ENCODE measurements at places on chromosomes 7 and 10.

GRCh38 chr10:107686095-107686494 lies 521.6 kb upstream of the SORCS1 start:
- no peak for DNase-seq

- no peak for DNase-seq
Measured at GRCh38 chr10:26555719-26556368, 117.7 kb downstream of the APBB1IP start.

DNA sequence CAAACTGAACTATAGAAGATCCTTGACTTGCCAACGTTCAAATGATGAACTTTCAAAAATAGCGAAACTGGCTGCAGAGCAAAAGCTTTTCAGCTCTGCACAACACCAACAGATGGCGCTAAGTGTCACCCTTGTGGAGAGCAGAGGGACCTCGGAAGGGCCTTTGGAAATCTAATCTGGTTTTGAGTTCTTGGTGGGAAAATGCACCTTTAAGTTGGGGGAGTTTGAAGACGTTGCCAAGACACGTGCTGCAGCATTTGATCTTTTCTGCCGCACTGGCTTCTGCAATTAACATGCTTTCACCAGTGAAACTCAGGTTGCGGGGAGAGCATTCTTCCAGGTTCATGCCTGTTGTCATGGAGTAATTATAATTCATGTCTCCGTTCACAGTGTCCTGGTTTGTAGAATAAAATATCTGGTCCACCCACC lies 26.3 kb upstream of the WDR11 start:
- no peak for DNase-seq

DNA sequence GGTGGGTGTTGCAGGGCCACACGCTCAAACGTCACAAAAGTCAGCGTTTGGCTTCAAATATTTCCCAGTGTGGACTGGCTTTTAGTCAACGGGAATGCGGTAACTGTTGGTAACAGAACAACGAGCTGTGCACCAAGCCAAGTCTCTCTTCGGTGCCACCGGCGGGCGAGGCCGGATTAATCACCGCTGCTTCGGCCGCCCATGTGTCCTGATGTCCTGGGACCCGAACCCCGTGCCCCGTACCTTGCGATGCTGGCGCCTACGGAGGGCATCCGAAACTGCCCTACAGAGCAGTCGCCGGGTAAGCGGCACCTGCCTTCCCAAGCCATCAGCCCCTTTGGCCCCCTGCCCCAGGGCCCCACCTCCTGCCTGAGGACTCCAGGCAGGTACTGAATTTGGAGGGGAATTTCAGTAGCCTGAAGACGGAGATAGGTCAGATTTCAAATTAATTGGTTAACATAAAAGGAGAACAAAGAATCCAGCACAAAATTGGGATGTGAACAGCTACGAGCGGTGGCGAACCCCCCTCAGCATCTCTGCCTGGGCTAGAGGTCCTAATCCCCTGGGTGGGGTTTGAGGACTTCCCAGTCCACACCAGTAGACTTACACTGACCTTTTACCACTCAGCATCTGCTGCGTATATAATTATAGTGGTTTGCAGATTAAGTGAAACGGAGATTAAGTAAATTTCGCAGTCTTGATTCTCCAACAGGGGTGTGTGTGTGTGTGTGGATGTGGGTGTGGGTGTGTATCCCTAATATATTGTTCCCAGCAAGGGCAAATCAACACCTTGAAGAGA lies at the start of gene LRRC72:
TSS of gene LRRC72 (plus strand) at position 84 of the 799 bp plus-strand sequence. CDS start at position 212, 128 bp downstream.
- no peak for DNase-seq

DNA sequence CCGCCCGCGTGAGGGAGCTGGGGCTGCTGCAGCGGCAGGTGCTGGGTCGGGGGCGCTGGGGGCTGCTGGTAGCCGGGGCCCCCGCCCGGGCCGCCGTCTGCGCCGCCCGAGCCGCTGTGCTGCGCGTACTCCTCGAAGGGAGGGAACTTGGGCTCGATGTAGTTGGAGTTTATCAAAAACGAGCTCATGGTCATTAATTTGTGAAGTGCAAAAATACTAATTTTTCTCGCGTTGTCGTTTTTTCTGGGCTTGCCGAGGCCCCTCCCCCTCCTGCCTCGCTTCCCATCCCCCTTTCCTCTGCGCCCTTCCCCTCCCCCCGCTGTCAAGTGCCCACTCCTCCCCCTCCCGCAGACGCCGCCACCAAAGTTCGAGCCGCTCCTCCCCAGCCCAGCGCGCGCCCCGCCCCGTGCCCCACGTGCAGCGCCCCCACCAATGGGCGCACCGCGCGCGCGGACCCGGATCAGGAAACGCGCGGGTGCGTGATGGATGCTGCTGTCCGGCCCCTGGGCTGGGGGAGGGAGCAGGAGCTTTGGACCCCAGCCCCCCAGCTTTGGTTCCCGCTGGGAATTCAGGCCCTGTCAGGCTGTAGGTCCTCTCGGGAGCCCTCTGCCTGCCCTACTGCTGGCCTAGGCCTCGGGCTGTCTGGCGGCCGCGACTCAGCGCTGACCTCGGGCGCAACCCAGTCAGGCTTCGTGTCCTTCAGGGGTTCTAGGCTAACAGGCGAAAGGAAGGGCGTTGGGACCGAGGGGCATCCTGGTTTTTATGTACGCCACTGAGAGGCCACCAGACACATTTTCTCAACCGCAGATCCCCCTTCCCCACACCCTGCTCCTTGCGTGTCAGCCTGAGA lies at the start of gene HOXA4:
TSS of gene HOXA4 (minus strand) at position 218 of the 850 bp plus-strand sequence. CDS start at position 194, 24 bp downstream.
- peak; percentile 77 for DNase-seq

DNA sequence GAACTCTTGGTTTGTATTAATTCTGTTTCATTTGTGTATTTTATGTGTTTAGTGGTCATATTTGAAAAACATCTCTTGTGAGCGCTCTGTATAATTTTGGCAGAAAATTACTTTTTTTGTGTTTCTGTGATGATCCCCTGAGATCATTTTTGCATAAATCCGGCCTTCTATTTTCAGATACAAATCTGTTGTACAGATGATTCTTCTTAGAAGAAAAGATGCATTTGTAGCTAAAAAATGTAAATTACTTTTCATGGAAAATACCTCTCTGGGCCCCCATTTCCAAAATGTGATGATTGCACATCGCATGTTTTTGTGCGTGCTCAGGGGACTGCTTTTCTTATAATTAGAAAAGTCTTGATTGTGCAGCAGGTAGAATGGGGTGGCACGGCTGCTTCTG lies 395.4 kb downstream of the LRMDA start:
- DNase-seq, result no peak

GRCh38 chr7:130956417-130957136 lies 222.6 kb upstream of the KLF14 start:
- DNase-seq, result no peak

DNA sequence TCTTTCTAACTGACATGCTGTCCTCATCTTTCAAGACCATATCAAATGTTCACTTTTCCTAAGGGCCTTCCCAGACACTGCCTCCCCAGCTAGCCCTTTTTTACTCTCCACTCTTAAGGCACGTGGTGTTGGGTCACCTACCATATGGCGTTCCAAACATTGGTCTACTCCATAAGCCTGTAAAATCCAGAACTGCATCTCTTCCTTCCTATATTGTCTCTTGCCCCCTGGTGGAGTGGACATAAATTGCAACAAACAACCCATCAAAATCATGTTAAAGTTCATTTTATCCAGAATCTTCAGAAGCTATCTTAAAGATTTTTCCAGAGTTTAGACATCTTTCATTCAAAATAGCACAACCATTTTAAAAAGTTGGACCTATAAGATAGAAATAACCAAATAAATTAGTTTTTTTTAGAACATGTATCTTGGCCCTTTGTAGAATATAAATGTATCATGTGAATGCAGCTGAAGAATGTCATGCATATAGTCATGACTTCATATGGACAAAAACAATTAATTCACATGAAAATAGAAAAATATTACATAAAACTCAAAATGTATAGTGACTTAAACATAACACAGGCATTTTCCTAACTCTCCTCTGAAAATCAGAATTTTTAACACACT lies 180.6 kb upstream of the CHRM2 start:
- no peak for DNase-seq

GRCh38 chr10:95896071-95896850 lies 11.5 kb upstream of the CC2D2B start:
- DNase-seq, result no peak

GRCh38 chr7:98462911-98463633 lies 62.2 kb upstream of the BAIAP2L1 start:
- no peak for DNase-seq

DNA sequence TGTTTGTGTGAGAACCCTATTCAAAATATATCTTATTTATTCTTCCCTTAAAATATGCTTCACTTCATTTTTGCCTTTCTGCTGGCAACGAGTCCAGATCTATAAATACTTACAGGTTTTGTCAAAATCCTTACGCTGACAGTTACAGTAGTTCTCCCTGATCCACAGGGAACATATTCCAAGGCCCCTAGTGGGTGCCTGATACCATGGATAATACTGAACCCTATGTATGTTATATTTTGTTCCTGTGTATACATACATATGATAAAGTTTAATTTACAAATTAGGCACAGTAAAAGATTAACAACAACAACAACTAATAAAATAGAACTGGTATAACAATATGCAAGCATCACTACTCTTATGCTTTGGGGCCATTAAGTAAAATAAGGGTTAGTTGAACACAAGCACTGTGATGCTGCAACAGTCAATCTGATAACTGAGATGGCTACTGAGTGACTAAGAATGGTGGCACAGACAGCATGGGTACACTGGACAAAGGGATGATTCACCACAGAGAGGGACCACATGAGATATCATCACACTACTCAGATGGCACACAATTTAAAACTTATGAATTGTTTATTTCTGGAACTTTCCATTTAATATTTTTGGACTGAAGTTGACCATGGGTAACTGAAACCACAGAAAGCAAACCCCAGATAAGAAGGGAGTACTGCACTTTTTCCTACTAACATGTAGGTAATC lies 29.4 kb upstream of the PCGF5 start:
- DNase-seq, result no peak

- no peak for DNase-seq
Measured at GRCh38 chr10:50375051-50375452, 123.7 kb upstream of the ASAH2 start.

- no peak for DNase-seq
Measured at GRCh38 chr10:62450912-62451610, 76.9 kb downstream of the ZNF365 start.

DNA sequence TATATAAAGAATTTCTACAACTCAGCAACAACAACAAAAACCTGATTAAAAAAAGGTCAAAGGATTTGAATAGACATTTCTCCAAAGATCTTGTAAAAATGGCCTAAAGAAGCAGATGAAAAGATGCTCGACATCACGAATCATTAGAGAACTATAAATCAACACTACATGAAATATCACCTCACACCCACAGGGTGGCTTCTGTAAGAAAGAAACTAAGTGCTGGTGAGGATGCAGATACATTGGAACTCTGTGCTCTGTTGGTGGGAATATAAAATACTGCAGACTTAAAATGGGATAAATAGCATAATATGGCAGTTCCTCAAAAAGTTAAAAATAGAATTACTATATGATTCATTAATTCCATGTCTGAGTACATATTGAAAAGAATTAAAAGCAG lies 38.3 kb upstream of the CDCA7L start:
- DNase-seq, result no peak

DNA sequence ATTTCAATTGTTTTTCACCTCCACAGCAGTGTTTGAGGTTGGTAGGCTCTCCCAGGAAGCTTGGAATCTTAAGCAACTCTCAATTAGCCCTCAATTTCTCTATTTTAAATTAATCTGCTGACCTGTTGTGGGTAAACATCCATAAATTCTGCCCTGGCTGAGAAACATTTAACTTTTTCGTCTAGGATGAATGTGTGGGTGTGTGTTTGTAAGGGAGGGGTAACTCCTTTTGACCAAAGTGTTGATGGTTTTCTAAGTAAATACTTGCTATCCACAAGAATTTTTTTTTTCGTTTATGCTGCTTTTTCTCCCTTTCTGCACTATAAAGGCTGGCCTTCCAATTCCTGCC lies 973 bp downstream of the PPP3CB start:
- no peak for DNase-seq
